Pancreas (tissue), 10 donors: ENCODE measurements at places on chromosomes 2 and 18. TPM values are rescaled to one million over a fixed set of nuclear protein-coding genes. Genes with fewer than 3 reads are reported as not detected.

DNA sequence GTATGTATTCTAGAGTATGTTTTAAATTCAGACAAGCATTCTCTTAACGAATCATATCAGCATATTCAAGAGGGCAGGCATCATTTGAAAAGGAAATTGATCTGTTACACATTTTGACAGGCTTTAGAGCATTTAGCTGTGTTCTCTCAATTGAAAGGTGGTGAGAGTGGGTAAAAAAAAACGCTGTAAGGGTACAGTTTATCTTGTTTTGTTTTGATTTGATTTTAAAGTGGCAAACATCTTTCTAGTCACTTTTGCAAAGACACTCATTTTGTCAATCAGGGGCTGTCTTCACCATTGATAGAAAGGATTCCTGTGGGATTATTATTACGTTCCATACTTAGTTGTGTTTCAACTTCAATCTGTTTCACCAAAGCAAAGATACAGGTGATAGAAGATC lies 2.2 kb downstream of the CDH19 start:
- no peak for DNase-seq
- no peaks in the 10 kb centered on the region for H3K4me1 ChIP-seq
- H3K4me3 ChIP-seq, result no peak overlapping the region
- no peak overlapping the region for H3K27ac ChIP-seq
- no peaks in the 10 kb centered on the region for H3K36me3 ChIP-seq

DNA sequence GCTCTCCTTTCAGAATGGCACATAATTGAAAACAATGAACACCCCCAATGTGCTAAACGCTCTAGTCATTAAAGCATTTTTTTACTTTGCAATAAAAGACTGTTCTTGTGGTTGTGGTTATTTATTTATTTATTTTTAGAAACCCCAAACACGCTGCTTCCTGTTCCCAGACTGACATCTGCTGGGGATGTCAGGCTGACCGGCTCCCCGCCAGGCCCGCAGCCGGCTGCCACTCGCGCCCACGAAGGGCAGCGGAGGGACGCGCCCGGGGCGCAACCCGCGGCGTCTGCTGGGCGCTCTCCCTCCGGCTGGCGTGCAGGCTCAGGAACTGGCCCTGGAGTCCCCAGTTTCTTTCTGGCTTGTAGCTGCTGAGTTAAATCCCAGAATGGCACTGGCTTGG lies 83.1 kb upstream of the SP3 start:
- no peaks in the 10 kb centered on the region for H3K27me3 ChIP-seq
- no peaks in the 10 kb centered on the region for H3K36me3 ChIP-seq
- no peaks in the 10 kb centered on the region for H3K4me1 ChIP-seq
- DNase-seq, result no peak
- no peak overlapping the region for H3K27ac ChIP-seq

GRCh38 chr2:86124683-86125082 lies 18.6 kb downstream of the PTCD3 start:
- no peak overlapping the region for H3K4me3 ChIP-seq
- H3K27me3 ChIP-seq, result no peaks in the 10 kb centered on the region
- H3K27ac ChIP-seq, result no peak overlapping the region
- peaks cover 65% of the 10 kb centered on the region for H3K36me3 ChIP-seq
- no peaks in the 10 kb centered on the region for H3K4me1 ChIP-seq
- no peak for DNase-seq

MPP4 gene
- 0.06 TPM for total RNA-seq

GRCh38 chr18:14919666-14920065 lies 171.7 kb downstream of the ANKRD30B start:
- H3K4me3 ChIP-seq, result no peak overlapping the region
- H3K4me1 ChIP-seq, result no peaks in the 10 kb centered on the region
- H3K27me3 ChIP-seq, result no peaks in the 10 kb centered on the region
- no peak for DNase-seq

OSR1 gene
- total RNA-seq, result 0.98 TPM

FBLN7 gene
- total RNA-seq, result 0.71 TPM

DNA sequence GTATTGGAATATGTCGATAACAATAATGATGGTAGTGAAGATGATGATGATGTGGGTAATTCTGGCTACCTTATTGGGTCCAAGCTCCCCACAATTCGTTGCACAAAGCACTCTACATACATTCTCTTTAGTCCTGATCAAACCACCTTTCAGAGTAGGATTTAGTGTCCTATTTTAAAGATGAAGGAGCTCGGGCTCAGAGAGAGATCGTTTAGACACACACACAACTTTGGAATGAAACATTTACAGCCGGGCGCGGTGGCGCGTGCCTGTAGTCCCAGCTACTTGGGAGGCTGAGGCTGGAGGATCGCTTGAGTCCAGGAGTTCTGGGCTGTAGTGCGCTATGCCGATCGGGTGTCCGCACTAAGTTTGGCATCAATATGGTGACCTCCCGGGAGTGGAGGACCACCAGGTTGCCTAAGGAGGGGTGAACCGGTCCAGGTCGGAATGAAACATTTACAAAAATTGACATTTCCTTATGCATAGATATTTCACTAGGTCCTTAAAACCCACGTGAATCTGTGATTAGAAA lies 50.7 kb downstream of the GREB1 start:
- H3K4me3 ChIP-seq, result no peak overlapping the region
- H3K36me3 ChIP-seq, result no peaks in the 10 kb centered on the region
- no peaks in the 10 kb centered on the region for H3K4me1 ChIP-seq
- no peak for DNase-seq
- H3K27me3 ChIP-seq, result no peaks in the 10 kb centered on the region

ATP6V1B1 gene
- total RNA-seq, result 3.0 TPM

XIRP2 gene
- not detected for total RNA-seq
